ENCODE measurements at places on chromosomes 7 and 10.

DNA sequence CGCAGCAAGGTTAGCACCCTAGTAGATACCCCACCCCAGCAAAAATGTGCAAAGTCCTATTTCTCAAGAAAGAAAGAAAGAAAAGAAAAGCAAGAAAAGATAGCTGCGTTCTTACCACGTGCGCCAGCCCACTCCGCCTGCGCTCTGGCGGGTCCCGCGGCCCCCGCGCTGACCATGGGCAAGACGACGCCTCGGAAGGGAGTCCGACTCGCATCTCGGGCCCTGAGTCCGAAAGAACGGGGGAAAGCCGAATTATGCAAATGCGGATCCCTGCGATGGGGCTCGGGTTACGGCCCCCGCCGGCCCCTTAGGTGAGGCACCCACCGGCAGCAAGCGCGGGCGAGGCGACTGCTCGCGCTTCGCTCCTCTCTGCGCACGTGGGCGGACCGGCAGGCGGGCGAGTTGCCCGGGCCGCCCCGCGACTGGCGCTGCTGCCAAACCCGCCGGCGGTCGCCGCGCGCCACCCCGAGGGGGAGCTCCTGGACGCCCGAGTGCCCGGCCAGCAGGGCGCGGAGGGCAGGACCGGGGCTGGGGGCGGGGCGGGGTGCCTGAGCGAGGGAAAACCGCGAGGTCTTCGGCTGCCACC is 2.4 kb upstream of the EGR2 start:
- peak; percentile 77 for DNase-seq

DNA sequence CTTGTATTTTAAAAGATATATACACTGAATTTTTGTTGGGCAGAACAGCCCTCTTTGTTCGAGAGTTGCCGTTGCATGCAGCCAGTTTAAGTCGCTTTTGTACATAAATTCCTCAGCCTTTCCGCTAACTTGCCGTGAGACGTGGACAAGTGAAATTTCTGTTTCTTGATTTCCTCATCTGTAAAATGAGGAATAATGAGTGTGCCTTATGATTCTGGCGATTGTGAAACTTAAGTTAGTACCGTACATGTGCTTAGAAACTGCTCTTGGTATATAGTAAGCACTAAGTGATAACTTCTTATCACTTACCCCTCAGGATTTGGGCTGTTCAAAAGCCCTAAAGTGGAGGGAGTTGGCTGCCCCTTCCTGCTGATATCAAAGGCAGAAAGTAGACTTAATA is 1.4 kb downstream of the CCNJ start:
- no peak for DNase-seq

DNA sequence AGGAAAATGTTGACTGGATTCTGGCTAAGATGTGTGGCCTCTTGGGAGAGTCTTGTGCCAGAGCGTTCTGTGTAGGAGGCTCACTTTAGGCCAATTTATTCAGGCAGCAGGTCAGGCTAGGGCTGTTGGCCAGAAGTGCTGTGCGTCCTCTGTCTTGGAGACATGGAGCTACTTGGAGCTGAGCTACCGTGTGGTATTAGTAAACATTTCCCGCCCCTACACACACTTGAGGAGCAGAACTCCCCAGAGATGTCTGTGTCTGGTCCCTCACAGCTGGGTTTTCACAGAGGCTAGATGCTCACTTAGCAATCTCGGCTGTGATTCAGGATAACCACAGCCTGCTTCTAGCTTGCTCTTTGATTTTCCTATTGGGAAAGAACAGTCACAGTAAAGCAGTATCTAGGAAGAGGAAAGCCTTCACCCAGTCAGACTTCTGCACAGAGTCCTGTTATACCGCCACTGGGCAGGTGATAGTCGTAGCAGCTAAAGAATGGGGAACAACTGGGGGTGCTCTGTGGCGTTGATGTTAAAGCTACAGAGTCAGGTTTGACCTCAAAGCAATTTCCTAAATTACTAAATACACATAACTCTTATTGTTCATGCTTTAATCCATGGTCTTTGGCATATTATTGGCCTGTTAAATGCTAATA is 86.7 kb downstream of the MDFIC start:
- DNase-seq = no peak

DNA sequence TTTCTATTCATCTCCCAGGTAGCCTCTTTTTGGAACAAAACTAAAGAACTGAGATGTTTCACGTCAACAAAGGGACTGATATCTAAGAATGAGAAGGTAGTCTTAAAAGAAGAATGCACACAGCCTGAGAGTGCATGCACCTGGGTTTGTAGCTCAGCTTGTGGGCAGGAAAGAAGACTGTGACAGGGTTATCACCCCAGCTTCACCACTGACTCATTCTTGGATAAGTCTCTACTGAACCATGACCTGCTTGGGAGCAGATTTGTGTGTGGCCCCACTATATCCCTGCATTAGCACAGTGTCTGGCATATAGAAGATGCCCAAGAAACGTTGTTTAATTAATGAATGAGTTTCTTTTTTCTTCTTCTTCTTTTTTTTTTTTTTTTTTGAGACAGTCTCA is 187.5 kb downstream of the GPAM start:
- DNase-seq = no peak

- DNase-seq = no peak
These were observed 7.2 kb downstream of the SFTPD start for GRCh38 chr10:79941585-79942210.

GRCh38 chr7:158010961-158011693 is 576.5 kb downstream of the PTPRN2 start:
- DNase-seq = no peak

DNA sequence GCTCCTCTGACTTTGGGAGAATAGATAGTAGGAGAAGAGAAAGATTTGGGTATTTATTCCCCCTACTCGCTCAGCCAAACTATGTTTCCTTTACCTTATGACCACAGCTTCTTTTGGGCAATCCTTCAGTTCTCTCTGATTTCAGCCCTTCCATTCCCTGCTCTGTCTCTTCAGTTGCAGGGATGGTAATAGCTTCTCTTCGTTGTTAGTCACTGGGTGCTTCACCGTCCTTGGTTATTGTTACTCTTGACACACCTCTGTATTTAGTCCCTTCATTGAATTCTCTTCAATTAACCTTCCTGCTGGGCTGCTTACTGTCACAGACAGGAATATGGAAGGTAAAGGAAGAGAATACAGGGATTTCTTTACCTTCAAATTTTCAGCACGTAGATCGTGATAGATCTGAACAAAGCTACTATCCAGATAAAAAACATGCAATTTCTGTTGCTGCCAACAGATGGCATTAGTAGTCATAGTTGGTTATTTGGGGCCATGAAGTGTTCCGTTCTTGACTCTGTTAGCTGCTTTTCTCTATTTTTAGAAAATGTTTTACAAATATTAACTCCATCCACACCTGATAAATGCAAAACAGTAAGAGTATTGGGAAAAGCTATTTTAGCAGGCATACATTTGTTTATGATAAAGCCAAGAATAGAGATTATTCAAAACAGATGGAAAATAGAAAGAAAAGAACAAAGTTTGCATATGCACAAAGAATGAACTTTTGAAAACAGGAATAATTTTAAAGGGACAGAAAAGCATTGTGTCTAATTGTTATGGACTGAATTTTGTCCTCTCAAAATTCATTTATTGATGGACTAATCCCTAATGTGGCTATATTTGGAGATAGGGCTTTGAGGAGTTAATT is 14.0 kb upstream of the PTTG1IP2 start:
- no peak for DNase-seq
